Cardiac fibroblast (primary cell): ENCODE measurements at places on chromosomes 1 and 21.

DNA sequence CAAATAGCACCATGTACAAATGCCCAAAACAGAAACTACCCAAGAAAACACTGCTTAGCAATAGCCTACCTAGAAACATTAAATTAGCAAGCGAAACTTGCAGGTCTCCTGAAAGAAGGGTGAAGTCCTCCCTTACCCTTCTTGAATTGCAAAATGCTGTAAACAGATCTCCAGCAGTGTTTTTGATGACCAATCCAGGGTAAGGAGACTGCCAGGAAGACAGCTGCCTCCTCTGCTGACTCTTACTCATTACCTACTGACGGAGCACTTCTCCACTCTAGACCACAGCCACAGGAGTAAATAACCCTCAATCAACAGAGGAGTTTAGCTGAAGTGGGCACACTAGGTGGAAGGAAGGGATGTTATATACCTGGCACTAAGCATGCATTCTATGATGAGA is 32.2 kb upstream of the GADD45A start:
- DNase-seq: peak; percentile 92

- peak; percentile 4 for DNase-seq
Measured at GRCh38 chr1:74467786-74468377, 44.5 kb downstream of the LRRC53 start.

GRCh38 chr1:172069534-172069933 is 228.2 kb downstream of the DNM3 start:
- peak; percentile 46 for DNase-seq

- DNase-seq: no peak
Measured at GRCh38 chr1:196193896-196194559, 414.2 kb downstream of the KCNT2 start.

DNA sequence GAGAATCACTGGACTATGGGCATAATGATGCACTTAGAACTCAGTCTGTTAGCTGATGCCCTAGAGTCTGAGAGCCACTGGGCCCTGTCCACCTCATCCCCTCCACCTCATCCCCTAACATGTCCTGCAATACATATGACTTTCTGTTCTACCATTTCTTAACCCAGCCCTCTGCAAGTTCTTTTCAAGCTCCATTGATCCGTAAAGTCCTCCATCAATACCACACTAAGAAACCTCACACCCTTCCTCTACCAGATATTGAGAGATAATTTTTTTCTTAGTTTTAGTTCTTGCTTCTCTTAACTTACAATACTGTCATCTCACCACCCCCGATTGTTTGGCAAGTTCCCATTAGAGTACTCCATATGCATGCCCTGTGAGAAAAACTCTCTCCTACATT is 22.1 kb downstream of the FCRL4 start:
- DNase-seq: no peak

GRCh38 chr1:25599969-25600610 is 16.5 kb upstream of the MAN1C1 start:
- no peak for DNase-seq

- no peak for DNase-seq
Measured at GRCh38 chr1:20105856-20106255, 13.5 kb downstream of the PLA2G2D start.

- no peak for DNase-seq
Measured at GRCh38 chr1:230212405-230212936, 145.4 kb downstream of the GALNT2 start.

- peak; percentile 96 for DNase-seq
Measured at GRCh38 chr1:54850737-54851136, 36.3 kb downstream of the DHCR24 start.

DNA sequence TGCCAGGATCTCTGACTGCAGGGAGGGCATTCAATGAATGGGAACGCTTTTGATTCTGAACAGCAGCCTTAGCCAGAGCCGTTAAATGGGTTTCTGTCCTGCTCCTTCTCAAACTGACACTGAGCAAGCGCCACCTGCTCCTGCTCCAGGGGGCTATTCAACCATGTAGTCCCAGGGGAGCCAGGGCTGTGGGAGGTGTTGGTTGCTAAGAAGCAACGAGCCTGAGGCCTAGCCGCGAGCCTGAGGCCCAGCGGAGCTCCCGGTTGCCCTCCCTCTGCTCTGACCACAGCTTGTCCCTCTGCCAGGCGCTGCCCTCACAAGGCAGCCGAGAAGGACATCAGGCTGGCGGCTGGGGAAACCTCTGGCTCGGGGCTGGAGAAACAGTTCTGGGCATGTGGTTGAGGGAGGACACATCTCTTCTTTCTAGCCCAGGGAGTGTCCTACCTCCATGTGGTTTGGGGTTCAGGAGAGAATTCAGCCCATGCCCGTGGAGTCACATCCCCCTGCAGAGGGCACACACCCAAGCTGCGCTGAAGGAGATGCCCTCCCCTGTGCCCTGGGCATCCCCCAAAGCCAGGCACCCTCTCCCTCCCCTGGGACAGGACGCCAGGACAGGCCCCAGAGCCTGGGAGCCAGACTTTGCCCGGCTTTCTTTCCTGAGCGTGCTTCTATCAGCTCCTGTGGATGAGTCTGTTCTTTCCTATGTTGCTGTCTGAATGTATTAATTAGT is 18.0 kb downstream of the PCP4 start:
- no peak for DNase-seq

GRCh38 chr1:30731806-30732276 is 8.5 kb upstream of the MATN1 start:
- no peak for DNase-seq

DNA sequence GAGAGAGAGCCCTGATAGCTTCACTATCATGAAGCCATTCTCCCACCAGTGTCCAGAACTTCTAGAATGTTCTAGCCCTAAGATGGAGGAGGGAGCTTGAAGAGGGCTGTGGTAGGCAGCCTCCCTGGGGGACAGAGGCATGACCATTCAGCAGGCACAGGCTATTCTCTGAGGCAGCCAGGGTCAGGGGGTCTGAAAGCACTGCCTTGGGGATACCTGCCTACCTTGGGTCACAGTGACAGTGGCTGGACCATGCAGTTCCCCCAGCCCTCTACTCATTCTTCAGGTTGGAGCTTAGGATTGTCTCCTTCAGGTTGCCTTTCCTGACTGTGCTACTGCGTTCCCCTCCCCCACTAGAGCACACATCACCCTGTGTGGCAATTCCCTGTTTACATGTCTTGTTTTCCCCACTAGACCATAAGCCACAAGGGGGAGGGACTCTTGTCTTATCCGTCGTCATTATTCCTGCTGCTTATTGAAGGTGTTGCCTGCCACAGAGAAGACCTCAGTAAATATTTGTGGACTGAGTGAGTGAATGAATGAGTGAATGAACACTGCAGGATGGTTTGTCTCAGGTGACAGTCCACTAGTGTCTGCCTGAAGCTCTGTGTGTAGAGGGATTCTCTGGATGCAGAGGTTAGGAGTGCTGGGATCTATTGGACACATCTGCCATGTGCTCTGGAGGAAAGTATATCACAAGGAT is 5.2 kb downstream of the ZDHHC18 start:
- peak; percentile 25 for DNase-seq
